Hypothalamus (tissue), 51 donors: ENCODE measurements at places on chromosomes 6 and 20.

DNA sequence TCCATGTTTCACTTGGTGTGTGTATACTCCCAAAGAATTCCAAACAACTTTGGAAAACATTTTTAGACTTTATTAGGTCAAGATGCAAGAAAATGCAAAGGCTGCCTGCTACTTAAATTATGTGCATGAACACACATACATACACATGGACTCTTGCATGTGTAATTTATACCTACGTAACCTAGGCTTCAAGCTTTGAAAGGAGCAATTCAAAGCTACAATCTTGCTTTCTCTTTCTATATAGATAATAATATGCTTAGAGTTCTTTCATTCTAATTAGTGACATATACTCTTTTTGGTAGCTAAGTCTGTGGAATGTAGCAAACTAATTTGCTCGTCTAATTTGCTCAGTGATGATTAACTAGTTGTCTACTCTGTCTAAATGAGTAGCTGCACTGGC lies 146.5 kb downstream of the EPHA7 start:
- no peak for DNase-seq

DNA sequence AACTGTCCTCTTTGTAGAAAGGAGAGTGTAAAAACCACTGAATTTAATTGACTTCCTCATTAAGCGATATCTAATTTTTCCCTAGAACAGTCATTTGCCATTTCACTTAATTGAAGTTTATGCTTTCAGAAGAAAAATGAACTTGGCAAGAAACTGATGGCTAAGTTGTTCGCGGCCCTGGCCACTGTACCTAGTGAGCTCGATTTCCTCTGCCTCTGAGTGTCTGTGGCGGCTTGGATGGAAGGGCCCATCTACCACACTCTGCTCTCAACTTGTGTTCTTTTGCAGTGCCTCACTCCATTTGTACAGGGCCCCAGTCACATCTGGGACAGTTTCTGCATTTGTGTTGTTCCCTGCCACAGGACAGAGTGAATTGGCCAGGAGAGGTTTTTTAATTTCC lies 102.9 kb downstream of the BCAS1 start:
- DNase-seq, result no peak

DNA sequence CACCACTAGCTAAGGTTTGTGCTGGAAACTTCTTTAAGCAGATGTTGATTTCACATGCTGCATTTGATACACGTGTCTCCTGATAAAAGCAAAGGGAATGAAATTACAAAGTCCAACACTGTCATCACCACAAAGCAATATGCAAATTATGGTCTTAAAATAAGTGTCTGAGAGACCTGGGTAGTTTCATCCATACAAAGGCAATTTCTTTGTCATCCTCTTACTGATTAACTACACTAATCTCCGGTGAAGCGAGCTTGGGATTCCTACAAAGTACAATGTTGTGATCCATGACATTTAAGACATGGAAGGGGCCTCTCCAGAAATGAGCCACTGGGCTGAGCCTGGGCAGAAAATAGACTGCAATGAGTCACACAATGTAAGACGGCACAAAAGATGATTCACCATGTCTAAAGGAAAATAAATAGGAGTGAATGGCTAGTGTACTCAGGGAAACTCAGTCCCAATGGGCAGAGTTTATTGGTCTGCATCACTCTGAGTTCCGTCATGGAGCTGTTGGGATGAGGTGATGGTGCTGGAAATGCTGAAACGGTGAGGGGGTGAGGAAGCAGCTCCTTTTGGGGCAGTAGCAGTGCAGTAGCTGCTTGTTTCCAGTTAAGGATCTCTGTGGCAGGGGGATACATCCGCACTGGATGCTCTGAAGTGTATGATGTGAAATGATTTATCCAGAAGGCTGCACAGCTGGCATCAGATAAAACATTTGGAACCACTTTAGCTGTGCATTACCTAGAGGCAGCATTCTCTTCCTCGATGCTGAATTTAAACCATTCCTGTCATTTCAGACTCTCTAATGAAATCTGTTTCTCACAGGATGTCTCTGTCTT lies 103.3 kb downstream of the IBTK start:
- no peak for DNase-seq

- no peak for DNase-seq
Observed at GRCh38 chr20:3312940-3313682, 74.1 kb upstream of the SLC4A11 start.

GRCh38 chr6:158539881-158540280 lies 20.0 kb upstream of the TMEM181 start:
- DNase-seq, result no peak

DNA sequence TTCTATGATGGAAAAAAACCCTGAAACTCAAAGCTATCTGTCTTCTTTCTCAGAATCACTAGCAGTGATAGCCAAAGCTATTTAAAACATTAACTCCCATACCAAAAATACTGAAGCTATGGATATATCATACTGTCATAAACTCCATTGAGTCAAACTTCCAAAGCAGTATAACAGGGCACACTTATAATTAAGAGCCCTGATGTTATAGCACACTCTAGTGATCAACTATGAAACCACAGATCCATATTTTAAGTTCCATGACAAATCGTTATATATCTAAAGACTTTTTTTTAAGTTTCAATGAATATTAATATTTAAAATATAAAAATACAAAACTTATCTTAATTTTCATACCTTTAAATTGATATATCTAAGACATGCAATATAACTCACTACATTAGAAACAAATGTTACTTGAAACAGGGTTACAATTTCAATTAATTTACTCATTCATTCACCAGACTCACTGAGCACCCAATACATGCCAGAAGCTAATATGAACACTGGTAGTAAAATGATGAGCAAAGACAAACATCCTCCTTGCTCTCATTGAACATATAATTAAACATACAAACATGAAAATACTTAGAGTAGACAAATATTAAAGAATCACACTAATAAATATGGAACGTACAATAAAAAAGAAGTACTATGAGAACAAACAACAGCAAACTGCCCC lies 69.3 kb downstream of the IBTK start:
- no peak for DNase-seq

- no peak for DNase-seq
Observed at GRCh38 chr6:15997586-15998388, 131.1 kb upstream of the MYLIP start.

DNA sequence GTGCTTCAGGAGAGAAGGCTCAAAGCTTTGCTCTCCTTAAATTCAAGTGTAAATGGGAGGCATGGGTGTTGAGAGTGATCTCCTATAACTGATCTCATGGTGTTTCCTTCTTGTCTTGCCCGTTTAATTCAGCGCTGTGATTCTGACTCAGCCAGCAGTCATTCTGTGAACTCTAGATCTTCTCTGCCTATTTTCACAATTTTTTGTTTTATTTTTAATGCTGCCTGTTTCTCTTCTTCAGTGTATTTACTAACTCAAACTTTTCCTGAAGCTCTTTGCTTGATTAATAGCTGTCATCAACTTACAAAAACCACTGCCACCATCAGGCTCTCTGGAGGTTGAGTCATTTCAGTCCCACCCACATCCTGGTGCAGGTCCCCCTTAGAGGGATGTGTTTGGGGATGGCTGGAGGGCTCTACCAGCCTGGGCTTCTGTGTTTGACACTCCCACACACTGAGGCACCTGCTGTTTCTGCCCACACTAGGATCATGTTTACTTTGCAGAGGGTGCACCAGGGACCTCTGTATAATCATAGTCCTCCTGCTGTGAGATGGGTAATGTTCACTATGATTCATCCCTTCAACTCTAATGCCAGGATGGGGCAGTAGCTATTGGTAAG lies 94.0 kb downstream of the SHLD1 start:
- no peak for DNase-seq

DNA sequence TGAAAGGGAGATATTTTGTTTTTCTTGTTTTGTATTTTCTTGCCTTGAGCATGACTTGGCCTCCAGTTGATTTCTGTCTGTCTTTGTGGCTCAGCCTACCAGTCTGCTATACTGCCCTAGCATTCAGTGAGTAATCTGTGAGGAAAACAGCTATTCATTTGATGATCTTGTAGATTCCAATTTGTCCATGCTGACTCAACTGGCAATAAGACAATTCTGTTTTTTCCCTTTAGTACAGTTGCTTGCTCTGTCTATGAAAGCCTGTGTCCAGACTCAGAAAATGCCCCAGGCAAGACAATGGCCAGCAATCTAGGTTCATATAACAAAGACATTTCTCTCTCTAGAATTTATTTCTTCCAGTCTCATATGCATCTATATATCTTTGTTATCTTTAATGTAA lies 10.9 kb upstream of the SOX4 start:
- no peak for DNase-seq

- no peak for DNase-seq
Observed at GRCh38 chr20:46121184-46121930, 3.2 kb downstream of the CD40 start.

- DNase-seq, result no peak
Observed at GRCh38 chr6:5025911-5026819, 22.3 kb upstream of the RPP40 start.

DNA sequence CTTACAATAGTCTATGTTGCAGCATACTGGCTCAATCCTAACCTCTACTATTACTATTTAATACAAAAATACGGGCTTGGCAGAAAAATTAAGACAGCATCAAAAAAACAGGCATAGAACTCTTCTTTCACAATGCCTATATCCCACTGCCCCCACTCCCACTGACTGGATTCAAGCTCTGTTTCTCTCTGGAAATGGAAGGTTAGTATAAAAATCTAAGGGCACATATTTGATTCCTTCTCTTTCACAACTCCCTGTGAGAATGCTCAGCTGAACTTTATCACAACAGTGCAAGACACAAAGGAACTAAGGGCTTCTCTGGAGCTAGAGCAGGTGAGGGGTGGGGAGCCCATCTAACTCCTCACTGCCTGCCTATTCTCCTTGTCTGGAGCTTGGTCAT lies 258.4 kb upstream of the FAM83B start:
- no peak for DNase-seq

DNA sequence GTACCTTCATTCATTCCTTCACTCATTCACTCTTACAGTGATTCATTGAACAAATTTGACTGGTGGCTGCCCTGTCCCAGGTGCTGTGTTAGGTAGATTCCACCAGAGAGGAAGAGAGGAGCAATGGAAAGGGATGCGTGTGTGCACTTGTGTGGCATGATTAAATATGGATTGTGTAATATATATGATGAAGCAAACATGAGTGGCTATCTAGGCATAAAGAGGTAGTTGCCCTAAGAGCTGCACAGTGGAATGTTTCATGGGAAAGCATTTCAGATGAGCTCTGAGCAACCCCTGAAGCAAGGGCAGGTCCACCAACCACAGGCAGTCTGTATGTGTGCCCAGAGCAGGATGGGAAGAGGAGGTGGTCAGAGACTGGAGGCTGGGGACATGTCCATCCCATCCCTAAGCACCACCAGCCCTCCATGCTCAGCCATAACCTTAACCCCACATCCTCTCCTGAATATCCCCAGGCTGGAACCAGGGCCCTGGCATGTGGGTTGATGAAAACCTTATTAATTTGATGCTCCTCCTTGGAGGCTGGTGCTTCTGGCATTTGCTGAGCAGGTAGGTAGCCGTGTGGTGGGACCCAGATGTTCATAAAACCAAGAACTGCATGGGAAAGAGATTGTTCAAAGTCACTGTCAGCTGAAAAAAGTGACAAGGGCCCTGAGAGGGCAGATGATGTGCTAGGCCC lies 226.2 kb downstream of the SYNDIG1 start:
- no peak for DNase-seq

DNA sequence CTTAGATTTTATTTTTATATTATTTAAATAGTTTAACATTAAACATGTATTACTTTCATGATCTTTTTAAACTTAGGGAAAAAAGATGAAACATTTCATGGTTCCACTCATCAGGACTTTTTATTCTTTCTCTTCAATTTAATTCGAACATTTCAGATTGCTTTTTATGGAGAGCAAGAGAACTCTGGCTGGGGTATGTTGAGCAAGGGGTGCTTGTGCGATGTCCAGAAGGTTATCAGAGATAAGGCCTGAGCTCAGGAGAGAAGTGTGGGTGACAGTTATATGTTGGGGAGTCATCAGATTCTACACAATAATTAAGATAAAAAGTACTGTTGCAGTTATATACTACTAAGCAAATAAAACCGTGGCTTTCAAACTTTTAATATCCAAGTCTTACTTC lies 37.5 kb downstream of the FKBP5 start:
- DNase-seq, result no peak

GRCh38 chr6:157791450-157791849 lies 31.6 kb upstream of the SNX9 start:
- DNase-seq, result no peak

DNA sequence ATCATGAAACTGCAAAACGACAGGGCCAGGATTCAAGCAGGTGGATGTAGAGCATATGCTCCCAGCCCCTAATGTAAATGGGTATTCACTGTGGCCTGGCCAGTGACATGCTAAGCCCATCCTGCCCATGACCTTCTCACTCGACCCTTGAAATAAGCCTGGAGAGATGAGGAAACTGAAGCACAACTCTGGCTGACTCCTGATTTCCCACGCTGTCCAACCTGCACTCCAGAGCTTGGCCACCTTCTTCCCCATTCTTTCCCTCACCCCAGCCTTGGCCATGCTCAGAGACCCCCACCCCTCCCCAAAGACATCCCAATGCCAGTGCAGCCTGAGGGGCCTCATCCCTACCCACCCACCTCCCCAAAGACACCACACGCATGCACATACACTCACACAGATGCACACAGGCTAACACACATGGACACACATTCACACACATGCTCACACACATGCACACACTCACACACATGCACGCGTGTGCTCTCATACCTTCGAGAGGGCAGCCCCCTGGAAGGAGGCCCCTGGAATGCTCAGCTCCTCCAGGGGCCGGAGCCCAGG lies 12.4 kb downstream of the TFEB start:
- no peak for DNase-seq

DNA sequence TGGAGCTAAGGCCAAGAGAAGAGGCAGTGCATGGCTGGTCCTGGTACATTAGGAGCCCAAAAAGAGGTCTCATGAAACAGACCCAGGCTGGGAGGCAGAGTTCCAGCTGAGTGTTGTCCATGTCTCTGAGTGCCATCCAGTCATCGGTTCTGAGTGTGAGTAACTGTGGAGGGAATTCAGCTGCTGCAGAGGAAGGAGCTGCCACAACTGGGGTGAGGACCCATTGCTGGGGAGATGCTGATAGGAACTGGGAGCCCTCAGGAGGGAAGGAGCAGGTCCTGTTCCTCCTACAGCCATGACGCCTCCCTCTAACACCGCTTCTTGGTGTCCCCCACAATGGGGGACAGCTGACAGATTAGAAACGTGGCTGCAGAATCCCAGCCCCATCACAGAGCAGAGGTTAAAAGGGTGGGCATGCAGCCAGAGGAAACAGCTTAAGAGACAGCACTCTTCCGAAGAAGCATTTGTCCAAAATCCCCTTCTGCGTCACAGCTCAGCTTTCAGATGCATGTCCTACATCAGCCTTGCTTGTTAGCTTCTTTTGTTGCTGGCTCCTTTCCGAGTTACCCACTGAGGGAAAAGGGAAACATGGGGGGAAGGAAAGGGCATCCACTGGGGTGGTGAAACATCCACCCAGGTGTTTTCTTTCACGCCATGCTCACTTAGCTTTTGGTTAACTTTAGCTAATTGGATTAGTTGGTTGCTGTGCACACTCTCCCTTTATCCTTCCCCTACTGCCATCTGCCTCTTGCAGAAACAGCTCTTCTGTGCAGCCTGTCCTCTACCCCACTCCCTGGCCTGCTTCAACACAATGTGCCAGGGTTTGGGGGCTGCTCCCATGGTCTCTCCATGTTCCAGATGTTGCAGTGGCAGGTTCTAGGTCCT lies 239.2 kb downstream of the SYNDIG1 start:
- no peak for DNase-seq
